ENCODE measurements at places on chromosomes 16 and 17.

DNA sequence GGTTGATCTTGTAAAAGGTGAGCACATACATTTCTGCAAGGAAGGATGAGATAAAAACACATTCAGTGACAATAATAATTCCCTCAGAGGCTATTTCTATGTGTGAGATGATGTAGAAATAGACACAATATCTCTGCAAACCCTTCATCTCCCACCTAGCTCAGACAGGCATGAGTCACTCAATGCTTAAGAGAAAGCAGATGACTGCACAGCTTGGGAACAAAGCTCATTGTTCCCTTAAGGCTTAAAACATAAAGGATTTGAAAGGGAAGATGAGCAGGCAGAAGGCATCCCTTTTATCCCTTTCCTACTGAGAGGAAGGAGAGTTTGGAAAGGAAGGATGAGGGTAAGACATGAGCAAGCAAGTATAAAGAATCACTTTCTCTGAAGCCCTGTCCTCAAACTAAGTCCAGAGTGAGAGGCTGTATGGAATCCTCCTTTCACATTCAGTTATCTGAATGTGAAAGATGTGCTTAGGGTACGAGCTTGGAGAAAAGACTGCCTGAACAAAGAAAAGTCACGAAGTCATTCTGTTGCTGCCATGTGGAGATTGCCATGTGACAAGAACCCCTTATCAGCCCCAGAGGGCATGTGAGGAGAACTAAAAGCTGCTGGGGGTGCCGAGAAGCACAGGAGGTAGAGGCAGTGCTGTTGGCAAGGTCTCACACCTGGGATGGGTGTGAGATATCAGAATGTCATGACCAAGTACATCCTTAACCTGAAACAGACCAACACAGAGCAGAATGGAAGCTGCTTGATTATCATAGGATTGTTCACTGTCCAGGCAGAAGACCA lies 58.2 kb downstream of the CNTNAP4 start:
- no peaks in the 10 kb centered on the region for H3K36me3 ChIP-seq
- no peak for DNase-seq
- H3K4me1 ChIP-seq: no peaks in the 10 kb centered on the region
- no peak overlapping the region for H3K27ac ChIP-seq

GRCh38 chr17:80117491-80118401 lies 16.4 kb downstream of the GAA start:
- DNase-seq: no peak
- H3K27me3 ChIP-seq: no peaks in the 10 kb centered on the region

DNA sequence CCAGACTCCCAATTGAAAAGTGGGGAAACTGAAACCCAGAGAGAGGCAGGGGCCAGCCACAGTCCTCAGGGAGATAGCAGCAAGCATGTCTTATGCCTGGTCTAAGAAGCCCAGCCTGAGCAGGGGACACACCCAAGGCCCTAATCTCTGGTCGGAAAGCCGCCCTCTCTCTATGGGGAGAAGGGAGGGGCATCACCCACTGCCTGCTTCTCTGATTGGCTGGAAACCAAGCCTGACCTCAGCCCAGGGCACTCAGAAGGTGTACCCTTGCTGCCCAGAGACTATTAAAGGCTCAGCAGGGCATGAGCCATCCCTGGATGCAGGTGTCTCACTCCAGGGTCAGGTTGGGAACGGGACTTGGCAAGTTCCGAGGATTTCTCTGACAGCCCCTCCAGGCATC lies 5.7 kb upstream of the KRT13 start:
- H3K4me1 ChIP-seq: peaks cover 16% of the 10 kb centered on the region
- H3K27ac ChIP-seq: no peak overlapping the region
- no peaks in the 10 kb centered on the region for H3K36me3 ChIP-seq
- H3K4me3 ChIP-seq: no peak overlapping the region

DNA sequence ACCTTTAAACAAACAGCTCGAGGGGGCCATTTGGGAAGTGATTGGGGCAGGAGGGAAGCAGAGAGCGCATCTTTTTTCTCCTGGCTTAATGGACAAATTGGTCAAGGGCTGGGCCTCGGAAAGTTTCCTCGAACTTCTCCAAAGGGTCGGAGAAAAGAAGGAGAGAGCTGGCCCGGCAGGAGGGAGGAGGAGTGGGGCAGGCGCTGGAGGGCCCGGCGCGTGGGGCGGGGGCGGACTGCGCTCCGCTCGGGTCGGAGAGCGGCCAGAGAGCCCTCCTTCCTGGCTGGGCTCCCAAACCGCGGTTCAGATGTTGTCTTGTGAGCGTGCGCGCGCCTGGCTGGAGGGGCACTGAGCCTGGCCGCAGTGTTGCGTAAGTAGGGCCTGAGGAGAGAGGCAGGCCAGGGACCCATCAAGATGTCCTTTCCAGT lies 1.2 kb downstream of the MMP2 start:
- DNase-seq: peak; percentile 93
- H3K4me3 ChIP-seq: peak overlapping the region; percentile 56
- H3K4me1 ChIP-seq: peaks cover 19% of the 10 kb centered on the region
- peak overlapping the region; percentile 85 for H3K27ac ChIP-seq
- peaks cover 15% of the 10 kb centered on the region for H3K36me3 ChIP-seq
- H3K27me3 ChIP-seq: peaks cover 19% of the 10 kb centered on the region

Data from stomach (tissue), 19 donors.